CD4-positive, alpha-beta T cell treated with Interleukin-12 subunit alpha and Interleukin-12 subunit beta, for 1 hour (primary cell): ENCODE measurements at places on chromosomes 11 and 22.

DNA sequence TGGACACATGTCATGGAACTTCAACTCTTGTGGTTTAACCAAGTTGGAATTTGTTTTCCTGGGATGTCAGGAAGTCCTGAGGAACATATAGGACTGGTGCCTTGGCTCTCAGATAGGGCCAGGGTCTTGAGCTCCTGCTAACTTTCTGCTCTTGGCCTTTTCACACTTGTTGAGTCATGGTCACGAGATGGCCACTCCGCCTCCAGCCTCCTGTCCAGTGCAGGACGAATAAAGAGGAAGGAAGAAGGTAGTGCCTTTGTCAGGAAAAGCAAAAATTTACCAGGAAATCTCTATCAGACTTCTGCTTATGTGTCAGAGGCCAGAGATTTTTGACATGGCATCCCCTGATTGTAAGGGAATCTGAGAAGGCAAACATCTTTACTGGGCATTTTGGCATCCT is 89.1 kb upstream of the ARHGAP20 start:
- no peak for DNase-seq

DNA sequence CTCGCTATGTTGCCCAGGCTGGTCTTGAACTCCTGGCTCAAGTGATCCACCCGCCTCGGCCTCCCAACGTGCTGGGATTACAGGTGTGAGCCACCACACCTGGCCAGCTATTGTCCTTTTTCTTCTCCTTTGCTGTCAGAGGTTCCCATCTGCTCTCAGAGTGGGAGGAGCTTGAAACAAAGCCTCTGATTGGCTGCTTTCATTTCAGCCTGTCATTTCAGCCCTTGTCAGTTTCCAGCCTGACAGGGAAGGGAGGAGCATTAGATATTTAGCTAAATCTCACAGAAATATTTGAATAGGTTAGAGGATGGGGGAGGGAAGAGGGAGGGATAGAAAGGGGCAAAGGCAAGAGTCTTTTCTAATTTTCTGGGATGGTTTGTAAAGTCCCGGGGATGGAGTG is 8.7 kb downstream of the SLC22A6 start:
- DNase-seq = no peak

GRCh38 chr22:19107730-19108074 is 14.5 kb downstream of the DGCR2 start:
- DNase-seq = no peak

DNA sequence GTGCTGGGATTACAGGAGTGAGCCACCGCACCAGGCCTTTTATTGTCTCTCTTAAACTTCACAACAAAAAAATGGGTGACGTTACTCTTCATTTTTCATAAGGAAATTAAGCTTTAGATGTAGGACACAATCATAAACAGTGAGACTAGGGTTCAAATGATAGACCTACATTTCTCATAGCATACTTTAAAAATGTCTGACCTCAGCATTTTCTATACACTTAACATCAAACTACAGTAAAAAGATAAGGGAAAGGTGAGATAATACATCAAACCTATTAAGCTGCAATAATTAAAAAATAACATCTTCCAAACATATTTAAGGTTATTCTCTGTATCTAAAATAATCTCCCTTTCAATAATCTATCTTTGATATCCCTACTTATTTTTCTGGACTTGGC is 914.2 kb downstream of the FAM181B start:
- DNase-seq = no peak

DNA sequence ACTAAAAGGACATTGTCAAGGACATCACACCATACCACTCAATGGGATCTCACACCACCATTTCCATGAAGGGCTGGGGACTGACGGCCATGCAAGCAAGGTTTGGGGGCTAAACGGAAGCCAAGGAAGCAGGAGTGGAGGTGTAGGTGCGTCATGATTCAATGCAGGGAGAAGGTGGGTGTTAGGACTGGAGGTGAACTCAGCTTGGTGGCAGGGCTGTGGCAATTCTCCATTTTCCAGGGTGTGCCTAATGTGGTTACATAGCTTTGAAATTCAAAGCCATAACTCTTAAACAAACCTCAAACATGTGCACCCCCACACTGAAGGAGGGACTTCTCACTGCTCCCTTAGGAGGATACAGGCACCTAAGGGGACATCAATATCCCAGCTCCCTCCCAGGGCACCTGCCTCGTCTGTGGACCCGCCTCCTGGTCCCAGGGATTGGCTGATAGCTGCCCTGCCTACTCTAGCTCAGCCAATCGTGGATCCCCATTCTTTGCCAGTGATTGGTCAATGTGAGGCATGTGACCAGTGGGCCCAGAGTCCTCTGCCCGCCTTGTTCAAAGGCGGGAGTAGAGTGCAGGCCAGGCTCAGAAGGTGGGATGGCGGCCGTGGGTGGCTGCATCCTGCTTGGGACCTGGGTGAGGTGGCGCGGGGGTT is 64.6 kb downstream of the CTTN start:
- no peak for DNase-seq

- DNase-seq = no peak
These were observed 17.2 kb upstream of the SMCO4 start for GRCh38 chr11:93560199-93560932.

DNA sequence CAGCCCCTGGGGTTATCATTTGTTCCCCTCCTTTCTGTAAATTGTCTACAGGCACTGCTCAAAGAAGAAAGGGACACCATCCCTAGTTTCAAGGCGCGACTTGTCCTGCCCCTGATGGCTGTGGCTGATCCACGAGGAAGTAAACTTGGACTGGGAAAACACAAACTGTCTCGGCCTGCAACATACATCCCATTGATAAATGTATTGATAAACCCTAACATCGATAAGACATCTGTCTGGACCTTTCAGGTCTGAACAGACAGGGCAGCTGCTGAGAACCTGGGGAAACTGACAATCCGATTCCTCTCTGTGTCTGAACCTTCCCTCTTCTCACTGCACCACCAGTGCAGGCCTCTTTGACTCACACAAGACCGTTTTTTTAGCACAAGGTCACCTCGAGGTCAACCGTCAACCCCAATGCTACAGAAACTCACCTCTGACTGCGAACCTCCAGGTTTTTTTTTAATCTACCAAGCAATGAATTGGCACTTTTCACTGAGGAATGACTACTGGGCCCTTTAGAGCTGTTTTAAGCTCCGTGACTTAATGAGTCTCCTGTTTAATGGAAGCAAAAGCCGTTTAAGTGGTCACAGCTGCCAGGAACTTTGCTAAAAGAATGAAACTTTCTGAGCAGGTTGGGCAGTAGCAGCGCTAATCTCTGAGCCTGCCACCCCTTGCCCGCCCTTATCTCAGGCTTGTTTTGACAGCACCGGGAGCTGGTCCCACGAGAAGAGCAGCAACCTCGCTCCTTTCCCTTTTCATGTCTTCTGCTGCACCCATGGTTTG is 203.8 kb upstream of the TMEM45B start:
- no peak for DNase-seq

DNA sequence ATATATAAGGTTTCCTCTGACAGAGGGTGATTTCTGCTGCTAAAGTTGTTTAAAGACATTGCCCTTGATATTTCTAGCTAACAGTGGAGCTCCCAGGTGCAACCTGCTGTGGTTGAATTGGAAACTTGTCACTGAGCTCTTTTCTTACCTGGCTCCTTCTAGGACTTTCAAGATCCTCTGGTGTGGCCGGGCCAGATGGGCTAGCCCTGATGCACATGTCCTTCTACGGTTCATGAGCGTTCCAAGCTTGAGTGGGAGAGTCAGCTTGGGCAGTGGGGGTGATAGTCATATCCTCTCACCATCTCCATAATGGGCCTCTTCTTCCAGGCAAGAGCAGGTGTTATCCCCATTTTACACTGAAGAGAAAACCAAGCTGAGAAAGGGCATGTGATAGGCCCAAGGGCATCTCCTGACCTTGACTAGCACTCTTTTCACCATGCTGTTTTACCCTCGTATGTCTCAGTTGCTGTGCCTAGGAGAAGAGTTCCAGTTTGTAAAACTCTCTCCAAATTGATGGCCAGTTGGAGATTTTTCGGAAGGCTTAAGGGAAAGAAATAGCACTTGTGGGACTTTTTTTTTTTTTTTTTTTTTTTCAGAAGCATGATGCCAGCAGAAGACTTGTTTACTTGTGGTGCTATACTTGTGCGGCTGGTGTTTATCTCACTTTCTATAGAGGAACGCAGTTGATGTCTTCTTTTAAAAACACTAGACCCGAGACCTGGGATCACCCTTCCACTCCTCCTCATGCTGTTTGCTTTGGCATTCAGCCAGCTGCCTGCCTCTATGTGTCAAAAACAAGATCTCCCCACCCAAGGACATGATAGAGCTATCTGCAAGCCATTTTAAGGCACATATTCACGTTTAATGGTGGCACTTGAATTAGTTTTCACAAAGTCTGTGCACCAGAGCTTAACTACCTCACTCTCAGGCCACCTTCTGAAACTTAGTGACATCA is 32.6 kb downstream of the TEAD1 start:
- DNase-seq = no peak

- no peak for DNase-seq
These were observed 13.4 kb downstream of the VWCE start for GRCh38 chr11:61281581-61282250.

DNA sequence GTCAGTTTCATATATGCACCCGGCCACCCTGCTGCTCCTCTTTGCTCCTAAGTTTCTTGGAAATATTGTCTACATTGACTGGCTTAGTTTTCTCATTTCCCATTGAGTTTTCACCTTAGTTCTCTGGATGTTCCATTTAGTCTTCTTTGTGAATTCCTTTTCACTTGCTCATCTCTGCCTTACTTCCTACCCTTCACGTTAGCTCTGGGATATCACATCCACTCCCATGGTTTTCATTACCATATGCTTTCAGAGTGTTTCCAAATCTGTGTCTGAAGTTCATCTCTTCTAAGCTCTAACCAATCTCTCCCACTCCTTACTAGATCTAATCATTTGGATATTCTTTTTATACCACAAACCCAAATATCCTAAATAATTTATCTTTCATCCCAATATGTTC is 226.4 kb downstream of the FAM76B start:
- no peak for DNase-seq

- DNase-seq = no peak
These were observed 219.1 kb upstream of the ARHGAP42 start for GRCh38 chr11:100467821-100468508.

- DNase-seq = no peak
These were observed 143.7 kb downstream of the SNX19 start for GRCh38 chr11:130772266-130773227.

- DNase-seq = no peak
These were observed 64.3 kb upstream of the RASD2 start for GRCh38 chr22:35476341-35476740.

GRCh38 chr11:23272095-23272494 is 411.8 kb upstream of the CCDC179 start:
- DNase-seq = no peak

DNA sequence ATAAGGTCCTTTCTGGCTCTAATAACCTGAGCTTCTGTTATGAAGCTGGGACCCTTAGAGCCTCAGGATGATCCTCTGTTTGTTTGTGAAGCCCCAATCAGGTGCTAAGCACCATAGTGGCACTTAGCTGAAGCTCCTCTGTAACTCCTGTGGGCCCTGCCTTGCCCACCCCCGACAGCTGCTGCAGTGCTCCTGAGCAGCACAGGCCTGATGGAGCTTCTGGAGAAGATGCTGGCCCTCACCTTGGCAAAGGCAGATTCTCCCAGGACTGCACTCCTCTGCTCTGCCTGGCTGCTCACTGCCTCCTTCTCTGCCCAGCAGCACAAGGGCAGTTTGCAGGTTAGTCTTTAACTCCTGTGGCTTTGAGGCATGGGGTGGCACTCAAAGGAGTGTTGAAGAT is 19.0 kb upstream of the CCDC134 start:
- DNase-seq = no peak

- no peak for DNase-seq
These were observed 185.4 kb downstream of the IGLL1 start for GRCh38 chr22:23394525-23395326.

GRCh38 chr22:47495110-47495509 is 732.7 kb downstream of the TBC1D22A start:
- DNase-seq = peak; percentile 4

- DNase-seq = no peak
These were observed 18.6 kb upstream of the PARVB start for GRCh38 chr22:44005524-44005923.

GRCh38 chr11:2992997-2993325 is 832 bp upstream of the NAP1L4 start:
- no peak for DNase-seq

GRCh38 chr11:73990730-73991129 is 8.1 kb upstream of the UCP2 start:
- no peak for DNase-seq

GRCh38 chr11:27842290-27842689 is 142.0 kb upstream of the BDNF start:
- no peak for DNase-seq

GRCh38 chr11:111183706-111184105 is 61.8 kb upstream of the POU2AF2 start:
- no peak for DNase-seq

DNA sequence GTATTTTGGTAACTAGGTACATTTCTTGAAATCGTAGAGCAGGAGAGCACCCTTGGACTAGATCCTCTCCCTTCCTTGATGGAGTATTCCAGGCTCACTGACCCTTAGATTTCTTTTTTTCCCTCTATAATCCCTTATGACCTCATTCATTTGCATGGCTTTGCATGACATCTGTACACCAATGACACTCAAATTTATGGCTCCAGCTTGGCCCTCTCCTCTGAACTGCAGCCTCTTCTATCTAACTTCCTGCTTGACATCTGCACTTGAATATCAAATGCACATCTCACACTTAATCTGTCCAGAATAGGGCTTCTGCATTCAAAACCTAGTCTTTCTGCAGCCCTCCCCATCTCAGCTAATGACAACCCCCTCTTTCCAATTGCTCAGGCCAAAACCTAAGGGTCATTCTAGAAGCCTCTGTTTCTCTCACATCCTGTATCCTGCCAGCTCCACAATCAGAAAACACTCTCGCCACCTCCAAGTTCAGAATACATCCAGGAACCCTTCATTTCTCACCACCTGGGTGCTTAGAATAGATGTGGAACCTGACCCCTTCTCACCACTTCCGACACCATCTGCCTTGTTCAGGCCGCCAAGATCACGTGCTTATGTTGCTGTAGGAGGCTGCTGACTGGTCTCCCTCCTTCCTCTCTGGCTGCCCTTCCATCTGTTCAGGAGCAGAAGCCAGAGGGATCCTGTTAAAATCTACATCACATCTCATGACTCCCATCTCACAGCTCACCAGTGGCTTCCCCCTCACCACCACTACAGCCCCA is 138.9 kb upstream of the MTNR1B start:
- DNase-seq = no peak

- peak; percentile 33 for DNase-seq
These were observed 8.7 kb upstream of the LAYN start for GRCh38 chr11:111531687-111532364.
